Glutamatergic neuron (in vitro differentiated cells): ENCODE measurements at places on chromosomes 4 and X.

DNA sequence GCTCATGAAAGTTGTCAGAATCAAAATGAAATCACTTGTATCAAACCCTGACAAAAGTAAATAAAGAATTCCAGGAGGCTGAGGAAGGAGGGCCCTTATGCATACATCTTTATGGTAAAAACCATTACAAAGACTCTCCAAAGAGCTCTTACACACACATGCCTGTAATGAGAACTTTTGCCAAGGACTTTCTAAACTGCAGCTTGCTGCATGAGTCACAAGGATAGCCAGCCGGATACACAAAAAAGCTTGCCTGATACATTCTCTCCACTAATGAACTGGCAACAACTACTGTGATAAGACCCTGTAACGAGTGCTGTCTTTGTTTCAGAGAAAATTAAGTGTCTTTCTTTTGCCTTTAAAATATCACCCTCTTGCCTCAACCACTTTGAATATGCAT, 618.1 kb downstream of the PPP4R3C start:
- no peak for DNase-seq

- DNase-seq = no peak
These were observed 16.3 kb upstream of the ZNF827 start for GRCh38 chr4:145954924-145955339.

- no peak for DNase-seq
These were observed 357.8 kb upstream of the SLC7A11 start for GRCh38 chr4:138599965-138600364.

DNA sequence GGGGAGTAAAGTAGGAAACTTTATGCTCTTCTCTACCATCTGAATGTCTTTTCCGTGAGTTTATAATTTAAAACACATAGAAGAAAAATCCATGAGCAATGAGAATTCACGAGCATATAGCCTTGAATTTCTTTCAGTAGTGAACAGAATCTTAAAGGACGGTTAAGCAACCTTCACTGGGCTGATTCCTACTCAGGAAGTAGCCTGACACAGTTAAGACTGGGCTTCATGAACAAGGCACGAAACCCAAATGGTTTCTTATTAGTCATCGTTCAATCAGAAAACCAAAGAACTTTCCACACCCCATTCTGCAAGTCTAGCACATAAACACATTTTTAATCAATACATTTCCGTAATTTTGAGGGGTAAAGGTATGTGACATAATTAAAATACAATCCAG, 95.8 kb downstream of the SH3KBP1 start:
- DNase-seq = no peak

- DNase-seq = no peak
These were observed 33.7 kb upstream of the CCSER1 start for GRCh38 chr4:90093526-90093925.

DNA sequence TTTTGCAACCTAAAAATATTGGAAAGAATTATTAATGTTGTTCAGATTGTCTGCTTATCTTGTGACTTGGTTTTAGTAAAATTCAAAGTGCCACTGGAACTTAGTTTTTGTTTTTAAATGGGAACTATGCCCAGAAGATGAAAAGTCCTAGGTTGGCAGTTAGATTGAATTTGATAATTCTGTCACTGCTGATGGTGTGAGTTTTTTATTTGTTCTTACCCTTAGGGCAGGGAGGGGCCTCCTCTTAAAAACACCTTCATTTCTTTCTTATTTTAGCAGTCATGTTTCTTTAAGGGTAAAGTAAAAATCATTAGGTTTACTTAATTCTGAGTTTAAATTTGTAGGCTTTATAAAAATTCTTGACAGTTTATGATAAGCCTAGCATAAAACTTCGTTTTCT, 80.6 kb downstream of the AFF1 start:
- DNase-seq = no peak

DNA sequence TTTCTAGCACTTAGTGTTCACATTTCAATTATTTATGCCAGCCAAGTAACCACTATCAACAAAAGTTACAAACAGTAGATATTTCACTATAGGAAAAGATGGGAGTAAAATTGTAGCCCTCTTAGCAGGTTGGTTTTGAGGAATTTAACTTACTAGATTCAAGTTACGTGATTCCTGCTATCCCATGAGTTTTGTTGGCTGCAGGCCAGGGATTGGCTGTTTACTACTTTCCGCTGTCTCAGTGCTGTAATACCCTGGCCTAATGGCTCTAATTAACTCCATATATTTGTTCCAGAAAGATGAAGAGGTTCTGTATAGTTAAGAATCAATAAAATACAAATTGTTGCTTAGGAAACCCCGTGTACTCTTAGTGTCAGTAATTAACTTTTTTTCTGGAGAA, 55.5 kb upstream of the MAGED1 start:
- no peak for DNase-seq

- no peak for DNase-seq
These were observed 298.7 kb upstream of the EMCN start for GRCh38 chr4:100816436-100817045.

- DNase-seq = no peak
These were observed 106.9 kb downstream of the MAML3 start for GRCh38 chr4:140047017-140047640.

DNA sequence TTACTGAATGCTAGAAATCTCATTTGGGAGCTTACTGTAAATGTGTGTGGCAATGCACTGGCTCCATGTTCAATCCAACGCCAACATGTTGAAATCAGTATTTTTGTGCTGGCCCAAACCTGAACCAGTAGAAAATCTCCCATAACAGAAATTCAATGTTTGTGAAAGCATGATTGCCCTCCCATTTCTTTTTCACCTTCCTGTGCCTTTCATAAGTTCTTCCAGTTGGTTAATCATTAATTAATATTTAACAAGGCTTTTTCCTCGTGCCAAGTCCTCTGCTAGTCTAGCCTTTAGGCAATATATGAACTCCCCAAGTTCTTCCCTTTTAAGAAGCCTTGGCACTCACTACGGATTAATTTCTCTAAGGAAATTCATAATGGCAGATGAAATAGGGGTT, 1.3 kb upstream of the PLS3 start:
- no peak for DNase-seq

GRCh38 chr4:106033469-106033868, 138.2 kb downstream of the NPNT start:
- no peak for DNase-seq

DNA sequence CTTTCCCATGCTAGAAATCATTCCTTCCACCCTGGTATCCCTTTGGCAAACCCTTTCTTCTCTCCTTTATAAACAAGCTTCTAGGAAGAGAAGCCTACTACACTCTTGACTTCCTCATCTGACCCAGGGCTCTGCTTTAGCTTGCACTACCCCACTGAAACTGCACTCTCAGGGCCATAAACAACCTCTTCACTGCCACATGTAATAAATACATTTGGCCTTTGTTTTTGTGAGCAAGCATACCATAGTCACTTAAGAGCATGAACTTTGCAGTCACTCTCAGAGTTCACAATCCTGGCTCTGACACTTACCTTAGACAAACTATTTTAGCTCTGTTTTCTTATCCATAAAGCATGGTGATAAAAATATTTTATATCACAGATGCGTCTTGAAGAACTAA, 50.7 kb upstream of the USP38 start:
- no peak for DNase-seq
